Body of pancreas (tissue), 4 donors: ENCODE measurements at places on chromosomes 1 and 21.

DNA sequence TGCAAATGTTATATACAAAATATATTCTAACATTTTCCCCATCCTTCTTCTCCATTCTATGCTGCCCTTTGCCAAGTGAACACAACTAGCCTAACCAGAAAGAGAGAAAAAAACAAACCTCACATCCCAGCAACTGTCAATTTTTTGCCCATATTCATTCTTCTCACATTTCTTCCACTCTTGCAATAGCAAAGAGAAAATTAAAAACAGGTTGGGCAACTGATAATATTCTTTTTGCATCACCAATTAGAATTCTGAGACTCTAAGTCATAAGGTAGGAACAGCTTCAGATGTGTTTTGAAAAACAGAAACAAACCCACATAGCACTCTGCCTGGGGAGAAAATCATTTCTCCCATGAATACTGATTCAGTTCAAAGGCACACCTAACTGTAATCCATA is 25.2 kb upstream of the EXO1 start:
- no peak overlapping the region for H3K4me3 ChIP-seq
- no peak for DNase-seq
- H3K36me3 ChIP-seq, result no peaks in the 10 kb centered on the region

GRCh38 chr1:192104852-192105251 is 53.4 kb upstream of the RGS18 start:
- no peaks in the 10 kb centered on the region for H3K27me3 ChIP-seq
- H3K4me3 ChIP-seq, result no peak overlapping the region
- no peaks in the 10 kb centered on the region for H3K36me3 ChIP-seq
- H3K27ac ChIP-seq, result no peak overlapping the region
- no peaks in the 10 kb centered on the region for H3K4me1 ChIP-seq

GRCh38 chr1:207069858-207070506 is 16.9 kb downstream of the PFKFB2 start:
- DNase-seq, result no peak
- no peaks in the 10 kb centered on the region for H3K27me3 ChIP-seq
- no peak overlapping the region for H3K4me3 ChIP-seq
- no peaks in the 10 kb centered on the region for H3K4me1 ChIP-seq

GRCh38 chr1:19049128-19049768 is 92.8 kb upstream of the IFFO2 start:
- no peaks in the 10 kb centered on the region for H3K27me3 ChIP-seq
- H3K4me3 ChIP-seq, result no peak overlapping the region
- no peak overlapping the region for H3K27ac ChIP-seq
- H3K36me3 ChIP-seq, result no peaks in the 10 kb centered on the region
- peaks cover 33% of the 10 kb centered on the region for H3K4me1 ChIP-seq

GRCh38 chr1:197913495-197914276 is 3.5 kb upstream of the LHX9 start:
- H3K4me1 ChIP-seq, result peaks cover 66% of the 10 kb centered on the region
- DNase-seq, result no peak
- no peaks in the 10 kb centered on the region for H3K36me3 ChIP-seq
- peaks cover 84% of the 10 kb centered on the region for H3K27me3 ChIP-seq
- H3K4me3 ChIP-seq, result no peak overlapping the region
- H3K27ac ChIP-seq, result no peak overlapping the region

DNA sequence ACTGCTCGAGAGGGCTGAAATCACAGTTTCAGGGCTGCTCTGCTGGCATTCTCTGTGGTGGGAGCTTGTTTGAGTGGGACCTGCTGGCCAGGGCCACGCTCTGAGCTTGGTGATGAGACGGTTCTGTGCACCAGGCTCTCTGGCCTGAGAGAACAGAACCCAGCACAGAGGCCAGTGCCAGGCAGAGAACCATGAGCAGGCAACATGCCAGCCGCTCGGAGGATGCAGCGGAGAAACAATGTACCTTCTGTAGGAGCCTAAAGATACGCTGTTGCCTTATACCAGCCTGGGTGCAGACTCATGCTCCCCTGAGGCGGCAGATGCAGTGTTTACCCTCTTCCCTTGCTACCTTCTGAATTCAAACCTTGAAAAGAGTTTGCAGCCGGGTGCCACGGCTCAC is 10.0 kb downstream of the C2CD2 start:
- H3K27me3 ChIP-seq, result no peaks in the 10 kb centered on the region
- H3K4me1 ChIP-seq, result peaks cover 10% of the 10 kb centered on the region
- no peak overlapping the region for H3K27ac ChIP-seq
- H3K4me3 ChIP-seq, result no peak overlapping the region
- no peaks in the 10 kb centered on the region for H3K36me3 ChIP-seq

- H3K4me3 ChIP-seq, result no peak overlapping the region
- no peaks in the 10 kb centered on the region for H3K4me1 ChIP-seq
- DNase-seq, result no peak
- H3K36me3 ChIP-seq, result no peaks in the 10 kb centered on the region
These were observed 16.0 kb downstream of the HAO2 start for GRCh38 chr1:119384591-119384990.

GRCh38 chr1:25879675-25880074 is 4.2 kb upstream of the PAQR7 start:
- no peaks in the 10 kb centered on the region for H3K27me3 ChIP-seq
- H3K36me3 ChIP-seq, result no peaks in the 10 kb centered on the region
- peak overlapping the region; percentile 80 for H3K27ac ChIP-seq
- peak; percentile 83 for DNase-seq

DNA sequence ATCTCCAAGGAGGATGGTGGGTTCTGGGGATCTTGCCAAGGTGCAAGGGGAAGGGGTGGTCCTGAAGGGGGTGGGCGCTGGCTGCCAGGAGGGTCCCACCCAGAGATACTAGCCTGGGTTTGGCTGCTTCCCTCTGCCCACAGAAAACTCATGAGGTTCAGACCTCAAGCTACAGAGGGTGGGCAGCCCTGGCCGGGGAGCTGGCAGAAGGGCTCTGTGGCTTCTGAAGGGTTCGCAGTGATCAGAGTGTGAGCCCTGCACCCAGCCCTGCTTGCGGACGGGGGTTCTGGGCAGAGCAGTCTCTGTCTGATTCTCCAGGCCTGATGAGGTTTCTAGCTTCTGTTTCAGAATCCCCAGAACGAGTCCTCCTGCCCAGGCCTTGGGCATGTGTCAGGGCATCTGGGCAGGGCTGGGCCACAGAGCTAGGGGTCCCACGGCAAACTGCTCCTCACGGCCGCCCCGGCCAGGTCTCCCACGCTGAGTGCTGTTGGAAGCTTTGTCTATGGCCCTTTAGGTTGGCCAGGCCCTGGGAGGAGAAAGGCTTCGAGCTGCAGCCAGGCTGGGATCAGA is 635 bp upstream of the MMEL1 start:
- no peaks in the 10 kb centered on the region for H3K27me3 ChIP-seq
- no peak for DNase-seq
- no peak overlapping the region for H3K4me3 ChIP-seq
- H3K27ac ChIP-seq, result no peak overlapping the region
- H3K4me1 ChIP-seq, result peaks cover 10% of the 10 kb centered on the region
- no peaks in the 10 kb centered on the region for H3K36me3 ChIP-seq

DNA sequence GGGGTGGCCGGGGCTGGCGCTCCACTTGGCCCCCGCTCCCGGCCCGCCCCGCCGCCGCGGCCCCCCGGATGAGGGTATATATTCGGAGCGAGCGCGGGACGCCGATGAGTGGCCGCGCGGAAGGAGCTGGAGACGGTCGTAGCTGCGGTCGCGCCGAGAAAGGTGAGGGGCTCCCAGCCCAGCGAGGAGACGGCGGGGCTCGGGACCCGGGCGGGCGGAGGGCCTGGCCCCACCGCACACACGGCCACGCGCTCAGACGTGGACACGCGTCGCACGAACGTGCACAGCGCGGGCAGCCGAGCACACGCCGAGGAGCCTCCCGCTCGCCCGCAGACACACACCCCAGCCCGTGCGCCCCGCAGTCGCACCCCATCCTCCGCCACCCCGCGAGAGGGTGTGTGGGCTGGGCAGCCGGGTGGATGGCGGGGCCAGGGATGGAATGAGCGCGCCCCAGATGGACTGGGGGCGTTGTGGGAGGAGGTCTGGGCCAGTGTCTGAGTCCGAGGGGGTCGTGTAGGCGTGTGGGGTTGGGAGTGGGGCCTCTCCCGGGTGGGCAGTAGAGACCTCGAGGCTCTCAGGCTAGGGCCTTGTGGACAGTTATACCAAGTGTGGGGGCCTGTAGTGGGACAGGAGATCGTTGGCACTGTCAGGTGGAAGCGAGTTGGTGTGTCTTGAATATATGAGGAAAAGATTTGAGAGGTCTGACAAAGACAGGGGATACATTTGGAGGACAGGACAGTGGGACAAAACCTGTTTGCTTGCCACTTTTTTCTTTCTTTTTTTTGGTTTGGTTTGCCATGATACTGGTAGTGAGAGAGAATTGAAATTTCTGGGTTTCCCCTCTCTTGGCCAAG is at the start of gene UAP1:
TSS of gene UAP1 (plus strand) at position 107 of the 854 bp plus-strand sequence. CDS start 4,347 bp downstream, outside the sequence.
- no peaks in the 10 kb centered on the region for H3K36me3 ChIP-seq
- peak within 1 kb of the TSS; percentile 99 for H3K27ac ChIP-seq
- H3K4me1 ChIP-seq, result peaks cover 37% of the 10 kb centered on the region
- peak; percentile 17 for DNase-seq
- no peaks in the 10 kb centered on the region for H3K27me3 ChIP-seq

DNA sequence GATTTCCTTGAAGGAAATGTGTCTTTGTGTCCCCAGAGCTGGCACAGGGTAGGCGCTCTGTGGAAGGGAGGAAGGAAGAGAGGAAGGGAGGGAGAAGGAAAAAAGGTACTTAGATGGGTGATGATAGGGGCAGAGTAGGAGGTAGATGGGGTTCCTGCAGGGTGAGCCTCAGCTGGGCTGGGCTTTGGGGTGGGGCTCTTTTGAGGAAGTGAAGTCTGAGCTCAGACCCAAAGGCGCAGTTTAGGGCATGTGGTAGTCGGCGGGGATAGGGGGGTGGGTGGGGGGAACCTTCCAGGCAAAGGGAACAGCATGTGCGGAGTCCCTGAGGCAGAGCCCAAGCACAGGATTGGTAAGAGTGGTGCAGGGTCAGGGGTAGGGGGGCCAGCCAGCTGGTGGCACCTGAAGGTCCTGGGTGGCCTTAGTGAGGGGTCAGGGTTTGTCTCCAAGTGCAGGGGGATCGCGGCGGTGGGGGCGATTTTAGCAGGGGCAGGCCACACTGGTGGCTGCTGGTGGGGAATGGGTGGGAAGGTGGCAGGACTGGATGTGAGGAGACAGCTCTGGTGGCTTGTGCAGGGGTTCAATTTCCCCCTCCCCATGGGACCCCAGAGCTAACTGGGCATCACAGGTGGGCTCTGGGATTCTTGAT is 8.4 kb upstream of the HTR6 start:
- H3K27ac ChIP-seq, result no peak overlapping the region
- H3K4me3 ChIP-seq, result no peak overlapping the region
- no peak for DNase-seq
- no peaks in the 10 kb centered on the region for H3K27me3 ChIP-seq
- peaks cover under 1% of the 10 kb centered on the region for H3K4me1 ChIP-seq
- no peaks in the 10 kb centered on the region for H3K36me3 ChIP-seq

- H3K36me3 ChIP-seq, result no peaks in the 10 kb centered on the region
- no peak for DNase-seq
- no peak overlapping the region for H3K27ac ChIP-seq
- H3K27me3 ChIP-seq, result peaks cover 10% of the 10 kb centered on the region
These were observed 3.8 kb upstream of the RYR2 start for GRCh38 chr1:237038211-237038610.

- no peaks in the 10 kb centered on the region for H3K36me3 ChIP-seq
- H3K27me3 ChIP-seq, result no peaks in the 10 kb centered on the region
- no peak overlapping the region for H3K27ac ChIP-seq
- H3K4me1 ChIP-seq, result peaks cover 6% of the 10 kb centered on the region
These were observed 10.3 kb downstream of the B3GALT2 start for GRCh38 chr1:193176113-193176512.

DNA sequence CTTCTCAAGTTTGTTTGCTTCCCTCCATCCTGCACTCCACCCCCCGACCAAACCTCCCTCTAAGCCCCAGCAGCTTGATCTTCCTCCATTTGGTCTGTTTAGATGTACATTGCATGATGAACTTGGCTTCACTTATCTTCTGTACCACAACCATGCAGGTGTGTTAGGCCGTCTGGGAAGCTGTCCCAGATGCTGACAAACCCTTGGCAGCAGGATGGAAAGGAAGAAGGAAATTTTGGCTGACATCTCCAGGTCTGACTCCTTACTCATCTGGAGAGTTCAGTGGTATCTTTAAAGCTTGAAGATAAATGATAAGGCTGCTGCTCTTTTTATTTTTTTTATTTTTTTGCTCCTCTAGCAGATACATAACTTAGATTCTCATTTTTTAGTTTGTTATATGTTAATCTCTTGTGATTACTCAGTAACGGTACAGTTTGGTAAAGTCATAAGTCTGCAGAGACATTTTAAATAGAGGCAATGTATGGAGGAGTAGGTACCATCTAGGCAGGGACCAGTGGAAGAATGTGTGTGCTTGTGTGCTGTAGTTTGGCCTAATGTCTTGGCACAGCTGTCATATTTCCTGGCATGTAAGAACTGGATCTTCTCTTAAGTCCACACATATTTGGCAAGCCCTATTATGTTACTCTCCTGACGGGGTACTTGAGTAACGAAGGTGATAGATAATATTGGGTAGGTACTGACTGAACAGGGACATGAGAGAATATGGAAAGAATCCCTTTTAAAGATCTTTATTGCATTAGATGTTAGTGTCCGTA is 79.7 kb downstream of the CACHD1 start:
- no peak for DNase-seq
- H3K36me3 ChIP-seq, result no peaks in the 10 kb centered on the region
- H3K4me1 ChIP-seq, result peaks cover 8% of the 10 kb centered on the region
- no peak overlapping the region for H3K4me3 ChIP-seq
- H3K27me3 ChIP-seq, result no peaks in the 10 kb centered on the region
- H3K27ac ChIP-seq, result no peak overlapping the region

DNA sequence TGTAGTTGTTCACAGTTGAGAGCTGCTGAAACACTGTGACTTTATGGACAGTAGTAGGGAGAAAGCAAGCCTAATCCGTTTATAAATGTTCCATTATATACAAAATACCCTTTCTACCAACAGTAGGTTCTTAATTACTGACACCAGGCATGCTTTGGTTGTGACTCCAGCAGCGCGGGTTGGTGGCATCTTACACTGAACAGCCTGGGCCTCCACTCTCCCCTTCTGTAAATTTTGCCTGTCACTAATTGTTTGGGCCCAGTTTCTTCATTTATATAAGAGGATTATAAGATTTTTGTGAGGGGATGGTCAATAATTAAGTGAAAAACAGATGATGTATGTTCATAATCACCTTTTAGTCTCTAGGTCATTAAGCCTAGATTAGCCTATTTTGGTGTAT is 58.2 kb downstream of the ITSN1 start:
- no peaks in the 10 kb centered on the region for H3K4me1 ChIP-seq
- H3K4me3 ChIP-seq, result no peak overlapping the region
- H3K36me3 ChIP-seq, result no peaks in the 10 kb centered on the region

GRCh38 chr21:42003051-42003461 is 7.1 kb downstream of the ZBTB21 start:
- H3K4me1 ChIP-seq, result no peaks in the 10 kb centered on the region

GRCh38 chr1:204287466-204287891 is 72.2 kb downstream of the PLEKHA6 start:
- H3K4me1 ChIP-seq, result peaks cover 66% of the 10 kb centered on the region
- H3K27me3 ChIP-seq, result no peaks in the 10 kb centered on the region
- no peak for DNase-seq
- no peak overlapping the region for H3K4me3 ChIP-seq
- H3K27ac ChIP-seq, result peak overlapping the region; percentile 82
- H3K36me3 ChIP-seq, result no peaks in the 10 kb centered on the region

- no peaks in the 10 kb centered on the region for H3K36me3 ChIP-seq
- H3K27ac ChIP-seq, result no peak overlapping the region
- peaks cover 8% of the 10 kb centered on the region for H3K4me1 ChIP-seq
These were observed 4.8 kb upstream of the ARF1 start for GRCh38 chr1:228077565-228078330.
